ENCODE measurements at places on chromosomes 12 and 14.

GRCh38 chr12:63164911-63165310, 13.9 kb upstream of the AVPR1A start:
- DNase-seq, result no peak

DNA sequence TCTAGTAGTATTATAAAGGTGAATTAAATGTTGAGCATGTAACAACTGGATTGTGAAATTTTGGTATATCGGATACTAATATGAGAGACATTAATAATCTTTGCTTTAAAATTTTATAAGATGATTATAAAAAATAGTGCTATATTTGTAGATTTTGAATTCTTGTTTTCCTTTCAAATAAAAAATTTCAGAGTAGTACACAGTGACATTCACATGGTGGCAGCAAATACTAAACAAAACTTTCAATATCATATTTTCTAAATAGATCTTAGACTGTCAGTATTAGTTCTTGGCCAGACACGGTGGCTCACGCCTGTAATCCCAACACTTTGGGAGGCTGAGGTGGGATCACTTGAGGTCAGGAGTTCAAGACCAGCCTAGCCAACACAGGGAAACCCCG, 166.0 kb downstream of the NAV3 start:
- peak; percentile 12 for DNase-seq

DNA sequence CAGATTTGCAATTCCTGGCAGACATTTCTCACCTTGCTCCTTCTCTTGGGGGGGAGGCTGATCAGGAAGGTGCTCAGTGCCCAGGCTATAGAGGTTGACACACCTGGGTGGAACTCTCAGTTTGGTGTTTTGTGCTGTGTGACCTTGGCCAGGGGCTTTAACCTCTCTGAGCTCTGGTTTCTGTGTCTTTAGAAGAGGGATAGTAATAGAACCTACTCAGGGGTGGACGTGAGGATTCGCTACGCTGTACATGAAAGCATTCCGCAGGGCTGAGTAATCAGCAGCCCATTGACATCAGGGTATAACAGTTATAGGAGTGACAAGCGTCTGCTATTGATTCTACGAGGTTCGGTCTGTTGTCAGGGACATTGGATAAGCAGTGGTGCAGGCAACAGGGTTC, 98.1 kb downstream of the PHETA1 start:
- DNase-seq, result no peak

DNA sequence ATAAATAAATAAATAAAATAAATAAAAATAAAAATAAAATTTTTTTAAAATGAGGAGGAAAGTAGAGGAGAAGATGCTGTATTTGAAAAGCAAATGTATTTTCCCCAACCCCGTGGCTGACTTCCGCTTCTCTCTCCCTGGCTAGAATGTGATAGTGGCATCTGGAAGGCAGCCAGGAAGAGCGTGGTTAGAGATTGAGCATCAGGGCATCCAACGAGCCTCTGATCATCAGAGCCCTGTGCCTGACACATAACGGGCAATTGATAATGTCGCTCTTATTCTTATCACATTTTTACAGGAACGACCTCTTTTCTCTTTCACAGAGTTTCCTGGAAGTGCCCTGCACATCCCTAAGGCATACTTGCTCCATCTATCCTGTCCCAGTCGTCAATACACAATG, 496.9 kb upstream of the TMEM132C start:
- DNase-seq, result no peak

Data from T47D (cell line).